ENCODE measurements at places on chromosomes 12 and 14.

GRCh38 chr12:89783359-89784060 lies 74.9 kb upstream of the ATP2B1 start:
- DNase-seq, result no peak

DNA sequence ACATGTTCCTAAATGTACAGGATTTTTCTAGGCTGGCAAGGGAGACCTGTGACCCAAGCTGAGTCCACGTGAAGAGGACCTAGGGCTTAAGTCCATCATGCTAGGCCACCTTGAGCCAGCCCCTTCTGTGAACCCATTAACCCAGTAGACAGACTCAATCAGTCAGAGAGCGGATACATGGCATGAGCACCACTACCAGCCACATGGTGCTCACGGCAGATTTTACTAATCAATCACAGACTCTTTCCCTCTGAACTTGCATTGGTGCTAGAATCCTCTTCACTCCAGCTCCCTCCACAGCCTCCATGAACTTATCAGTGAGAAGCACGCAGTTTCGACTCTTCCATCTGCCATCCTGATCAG lies 9.0 kb downstream of the PHETA1 start:
- DNase-seq, result no peak

- DNase-seq, result no peak
Observed at GRCh38 chr14:104372390-104373054, 207.0 kb upstream of the C14orf180 start.

- DNase-seq, result no peak
Observed at GRCh38 chr14:81831128-81831820, 297.6 kb upstream of the SEL1L start.

DNA sequence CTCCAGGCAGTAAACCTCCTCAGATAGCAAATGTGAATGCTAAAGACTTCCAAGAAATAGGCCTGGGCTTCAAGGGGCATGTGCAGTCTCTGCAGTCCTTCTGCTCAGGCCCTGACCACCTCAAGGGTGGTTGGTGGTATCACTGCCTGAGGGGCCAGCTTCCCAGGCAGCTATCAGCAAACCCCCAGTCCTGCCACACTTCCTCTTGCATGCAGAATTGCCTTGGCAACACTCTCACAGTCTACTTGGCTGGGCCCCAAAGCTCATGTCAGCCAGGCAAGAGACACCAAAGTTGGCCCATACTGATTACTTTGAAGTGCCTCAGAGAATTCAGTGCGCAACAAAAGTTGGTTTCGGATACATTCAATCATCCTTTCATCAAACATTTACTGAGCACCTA lies 3.5 kb upstream of the ASB8 start:
- DNase-seq, result no peak

- DNase-seq, result no peak
Observed at GRCh38 chr12:71725011-71725410, 29.7 kb upstream of the RAB21 start.
